ENCODE measurements at places on chromosomes 11 and 22. TPM values are rescaled to one million over a fixed set of nuclear protein-coding genes. Genes with fewer than 3 reads are reported as not detected.

C22orf31 gene
- total RNA-seq, result not detected

CCDC73 gene
- not detected for total RNA-seq

GSTT2B gene
- 6.3 TPM for total RNA-seq

C11orf52 gene
- total RNA-seq, result 2.2 TPM

CNIH2 gene
- total RNA-seq, result 15.8 TPM

TSSK2 gene
- not detected for total RNA-seq

SLC22A24 gene
- total RNA-seq, result not detected

CSRP3 gene
- not detected for total RNA-seq

TTC28 gene
- 13.1 TPM for total RNA-seq

HBE1 gene
- total RNA-seq, result not detected

USP2 gene
- total RNA-seq, result 8.5 TPM

OR5B21 gene
- not detected for total RNA-seq

OR52N1 gene
- total RNA-seq, result not detected

TIMP3 gene
- 4.8 TPM for total RNA-seq

SAA1 gene
- total RNA-seq, result not detected

KCNQ1 gene
- total RNA-seq, result 2.0 TPM

TPBGL gene
- 0.25 TPM for total RNA-seq

C11orf91 gene
- total RNA-seq, result not detected

CEP126 gene
- total RNA-seq, result 1.3 TPM

TYR gene
- not detected for total RNA-seq

MMP12 gene
- not detected for total RNA-seq

PHF21B gene
- total RNA-seq, result 57.2 TPM

RGL4 gene
- total RNA-seq, result not detected

CTSF gene
- total RNA-seq, result 0.58 TPM

SCGB1A1 gene
- total RNA-seq, result not detected

TH gene
- total RNA-seq, result not detected

AGBL2 gene
- 5.3 TPM for total RNA-seq

TEX54 gene
- 1.2 TPM for total RNA-seq

OVOL1 gene
- total RNA-seq, result 3.4 TPM

PNPLA5 gene
- total RNA-seq, result 8.2 TPM

P2RX3 gene
- total RNA-seq, result 0.29 TPM

KCNJ11 gene
- total RNA-seq, result 6.3 TPM

DCPS gene
- 24.6 TPM for total RNA-seq

MAP6 gene
- 0.94 TPM for total RNA-seq

TRIM49D1 gene
- total RNA-seq, result not detected
